ENCODE measurements at places on chromosomes 2 and 18.

- DNase-seq: no peak
Observed at GRCh38 chr18:33536904-33537303, 41.1 kb upstream of the ASXL3 start.

- DNase-seq: no peak
Observed at GRCh38 chr2:235333076-235333475, 160.8 kb upstream of the AGAP1 start.

DNA sequence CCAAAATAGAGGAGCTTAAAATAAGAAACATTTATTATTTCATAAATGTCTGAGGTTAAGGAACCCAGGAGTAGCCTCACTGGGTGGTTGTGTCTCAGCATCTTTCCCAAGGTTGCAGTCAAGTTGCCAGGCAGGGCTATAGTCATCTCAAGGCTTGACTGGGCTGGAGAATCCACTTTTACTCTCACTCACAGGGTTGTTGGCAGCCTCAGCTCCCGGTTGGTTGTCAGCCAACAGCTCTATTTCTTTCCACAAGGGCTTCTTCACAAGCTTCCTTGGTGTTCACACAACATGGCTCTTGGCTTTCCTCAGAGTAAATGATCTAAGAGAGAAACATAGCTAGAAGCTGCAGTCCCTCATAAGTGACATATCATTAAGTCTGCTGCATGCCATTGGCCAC lies 55.6 kb upstream of the TEX51 start:
- DNase-seq: no peak

- no peak for DNase-seq
Observed at GRCh38 chr2:240893363-240893844, 2.6 kb downstream of the MAB21L4 start.

DNA sequence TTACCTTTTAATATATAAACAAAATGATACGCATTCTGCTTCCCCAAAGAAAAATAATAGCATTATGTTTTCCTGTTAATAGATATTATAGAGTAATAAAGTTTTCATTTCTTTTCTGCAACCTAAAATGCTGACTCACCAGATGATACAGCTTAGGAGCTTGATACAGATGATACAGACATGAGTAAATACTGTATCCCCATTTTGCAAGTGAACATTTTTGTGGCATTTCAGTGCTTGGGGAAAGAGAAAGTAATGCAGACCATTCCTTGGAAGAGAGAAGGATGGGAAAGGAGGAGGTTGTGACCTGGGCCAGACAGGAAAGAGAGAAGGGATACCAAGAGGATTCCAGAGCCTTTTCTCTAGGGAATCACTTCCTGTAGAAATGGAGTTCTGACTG lies 97.5 kb upstream of the FSHR start:
- no peak for DNase-seq

DNA sequence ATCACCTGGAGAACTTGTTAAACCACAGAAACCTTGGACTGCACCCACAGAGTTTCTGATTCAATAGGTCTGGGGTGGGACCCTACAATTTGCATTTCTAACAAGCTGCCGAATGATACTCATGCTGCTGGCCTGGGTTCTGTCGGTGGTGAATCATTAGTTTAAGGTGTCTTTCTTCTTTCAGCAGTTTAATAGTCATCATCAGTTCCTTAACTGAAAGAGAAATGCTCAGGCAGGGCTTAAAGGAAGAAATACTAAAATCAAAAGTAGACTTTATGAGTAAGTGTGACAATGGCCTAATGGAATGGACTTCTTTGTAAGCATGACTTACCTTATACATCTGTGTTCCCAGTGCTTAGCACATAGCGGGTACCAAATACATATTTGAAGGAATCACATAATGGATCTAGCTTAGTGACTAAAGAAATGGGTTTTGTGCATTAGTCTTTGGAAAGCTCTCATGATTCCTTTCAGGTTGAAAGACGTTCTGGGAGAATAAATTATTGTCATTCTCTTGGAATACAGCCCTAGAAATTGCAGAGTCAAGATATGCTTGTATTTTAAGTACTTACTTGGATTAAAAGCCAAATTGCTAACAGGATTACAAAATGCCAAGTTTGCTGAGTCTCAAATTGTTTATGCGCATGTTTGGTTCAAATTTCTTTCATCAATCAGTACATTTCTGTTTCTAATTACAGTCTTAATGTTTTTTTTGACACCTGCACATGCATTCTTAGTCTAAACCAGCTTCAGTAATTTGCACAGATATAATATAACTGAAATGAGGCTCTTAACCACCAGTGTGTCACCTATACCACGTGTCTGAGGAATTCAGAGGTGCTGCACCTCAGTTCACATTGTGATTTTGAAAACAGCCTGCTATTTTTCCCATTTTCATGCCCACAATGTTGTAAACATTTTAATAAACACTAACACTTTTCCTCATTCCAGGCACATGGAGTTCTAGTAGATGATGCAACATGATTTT lies 220.3 kb upstream of the NRP2 start:
- no peak for DNase-seq

DNA sequence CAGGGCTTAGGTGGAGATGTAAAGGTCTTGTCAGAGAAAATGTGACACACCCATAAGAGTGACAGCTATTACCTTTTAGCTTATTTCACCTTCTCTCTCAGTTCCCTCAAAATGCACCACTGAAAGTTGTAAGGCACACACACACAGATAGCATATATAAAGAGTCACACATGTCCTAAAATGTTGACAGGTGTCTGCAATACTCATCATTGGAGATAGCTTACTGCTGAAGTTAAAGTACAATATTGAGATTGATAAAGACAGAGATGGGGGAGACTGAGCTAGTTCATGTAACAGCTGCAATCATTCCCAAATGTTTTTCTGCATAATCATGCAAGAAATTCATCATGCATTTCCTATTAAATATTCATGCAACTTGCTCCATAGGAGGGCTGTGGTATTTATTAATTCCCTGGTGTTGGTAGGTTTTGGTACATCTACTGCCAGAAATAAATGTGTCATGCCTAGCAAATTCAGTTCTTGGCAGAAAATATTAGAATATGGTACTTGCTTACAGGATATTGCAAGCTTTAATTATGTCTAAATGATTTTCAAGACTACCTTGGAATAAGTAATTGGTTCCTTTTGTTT lies 118.8 kb upstream of the RBMS1 start:
- DNase-seq: no peak

DNA sequence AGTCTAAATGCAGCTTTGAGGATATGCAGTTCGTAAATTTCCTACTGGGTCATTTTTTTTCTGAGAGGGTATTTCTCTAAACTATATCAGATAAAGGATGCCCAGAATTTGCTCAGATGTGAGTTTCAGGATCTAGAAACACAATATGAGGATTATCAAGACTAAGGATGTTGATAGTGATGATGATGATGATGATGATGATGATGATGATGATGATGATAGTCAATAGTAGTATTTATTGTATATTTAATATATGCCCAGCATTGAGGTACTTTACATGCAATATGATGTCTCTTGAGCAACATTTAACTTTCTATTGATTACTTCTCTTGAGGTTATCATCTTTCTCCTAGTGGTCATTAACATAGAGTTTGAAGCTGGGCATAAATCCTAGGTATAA lies 222.1 kb upstream of the NRP2 start:
- no peak for DNase-seq

- DNase-seq: no peak
Observed at GRCh38 chr18:48459465-48459864, 50.3 kb upstream of the ZBTB7C start.

GRCh38 chr2:98701230-98701629 lies 29.7 kb downstream of the MGAT4A start:
- no peak for DNase-seq

- no peak for DNase-seq
Observed at GRCh38 chr2:207071820-207072219, 93.9 kb downstream of the KLF7 start.

Data from LNCaP clone FGC (cell line).